ENCODE measurements at places on chromosomes 12 and 14.

DNA sequence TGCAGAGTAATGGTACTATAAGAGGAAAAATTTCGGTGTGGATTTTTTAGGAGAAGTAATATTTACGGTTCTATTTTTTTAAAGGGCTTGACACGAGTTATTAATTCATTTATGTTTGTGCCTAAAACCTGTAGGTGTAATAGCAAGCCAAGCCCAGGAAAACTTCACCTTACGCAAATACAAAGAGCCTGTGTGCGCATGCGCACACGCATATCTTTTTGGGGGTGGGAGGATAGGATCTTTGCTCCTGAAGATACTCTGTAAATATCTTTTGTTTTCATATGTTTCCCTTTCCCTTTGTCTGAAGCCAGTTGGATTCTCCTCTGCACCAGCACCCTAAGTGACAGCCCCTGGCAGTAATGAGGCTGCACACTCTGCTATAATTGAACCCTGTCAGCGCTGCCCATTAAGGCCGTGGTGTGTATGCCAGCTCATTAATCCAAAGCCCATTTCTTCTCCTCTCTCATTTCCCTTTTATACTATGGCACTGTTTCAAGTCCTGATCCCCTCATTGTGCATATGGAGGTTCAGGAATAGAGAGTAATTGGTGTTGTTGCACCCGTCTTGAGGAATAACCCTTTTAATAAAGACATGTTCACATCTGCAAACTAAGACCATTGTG, 327.2 kb upstream of the E2F7 start:
- no peaks in the 10 kb centered on the region for H3K4me1 ChIP-seq
- no peak overlapping the region for H3K27ac ChIP-seq
- H3K4me3 ChIP-seq: no peak overlapping the region
- no peaks in the 10 kb centered on the region for H3K36me3 ChIP-seq
- H3K27me3 ChIP-seq: no peaks in the 10 kb centered on the region
- DNase-seq: no peak

- H3K4me1 ChIP-seq: no peaks in the 10 kb centered on the region
- peaks cover 8% of the 10 kb centered on the region for H3K27me3 ChIP-seq
- no peak overlapping the region for H3K27ac ChIP-seq
- H3K4me3 ChIP-seq: no peak overlapping the region
- H3K36me3 ChIP-seq: no peaks in the 10 kb centered on the region
Observed at GRCh38 chr14:52244328-52244727, 23.2 kb upstream of the PTGDR start.

DNA sequence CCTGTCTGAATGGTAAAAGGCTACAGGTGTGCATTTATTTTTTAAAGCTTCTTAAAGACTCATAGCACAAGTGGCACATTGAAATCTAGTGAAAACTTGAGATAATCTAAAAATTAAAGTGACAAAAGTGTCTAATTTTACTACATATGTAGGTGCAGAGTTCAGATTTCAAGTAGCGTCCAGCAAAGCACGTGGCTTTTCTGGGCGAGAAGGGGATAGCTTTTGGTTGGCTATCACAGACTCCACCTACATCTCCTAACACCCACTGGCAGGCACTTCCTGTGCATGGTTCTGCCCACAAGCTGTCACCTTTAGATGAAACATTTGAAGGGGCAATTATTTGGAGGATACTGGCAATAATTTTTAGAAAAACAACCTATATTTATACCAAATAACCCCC, 1.9 kb upstream of the PITPNM2 start:
- peaks cover 33% of the 10 kb centered on the region for H3K4me1 ChIP-seq
- H3K27ac ChIP-seq: no peak overlapping the region
- H3K4me3 ChIP-seq: no peak overlapping the region
- peaks cover 13% of the 10 kb centered on the region for H3K36me3 ChIP-seq
- DNase-seq: no peak

GRCh38 chr14:93965946-93966474, 10.4 kb downstream of the ASB2 start:
- peaks cover 33% of the 10 kb centered on the region for H3K27me3 ChIP-seq
- no peak for DNase-seq
- no peak overlapping the region for H3K27ac ChIP-seq
- H3K36me3 ChIP-seq: no peaks in the 10 kb centered on the region
- H3K4me3 ChIP-seq: no peak overlapping the region

DNA sequence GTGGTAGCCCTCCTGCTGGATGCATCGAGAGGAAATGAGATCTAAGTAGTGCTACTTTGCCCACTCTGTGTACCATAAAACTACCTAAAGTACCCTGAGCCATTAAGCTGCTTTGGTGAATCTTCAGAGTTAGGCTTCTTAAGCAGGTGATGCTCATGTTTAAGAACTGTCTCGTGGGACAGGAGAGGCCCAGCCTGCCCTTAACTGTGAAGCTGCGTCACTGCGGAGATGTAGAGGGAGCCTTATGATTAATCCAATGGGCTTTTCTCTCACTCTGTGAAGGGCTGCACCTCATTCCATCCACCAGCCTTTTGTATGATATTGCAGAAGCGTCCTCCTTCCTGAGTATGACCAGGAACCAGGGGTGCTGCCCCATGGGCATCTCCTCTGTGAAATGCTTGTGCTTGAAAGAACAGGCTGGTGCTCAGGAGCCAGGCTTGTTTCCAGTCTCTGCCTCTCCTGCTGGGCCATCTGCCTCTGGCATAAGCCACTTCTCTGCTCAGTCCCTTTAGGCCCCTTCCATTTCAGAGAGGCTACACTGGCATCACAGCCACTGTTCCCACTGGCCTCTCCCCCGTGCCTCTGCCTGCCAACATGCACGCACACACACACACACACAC, 6.8 kb upstream of the CCDC177 start:
- peak overlapping the region; percentile 39 for H3K27ac ChIP-seq
- no peak overlapping the region for H3K4me3 ChIP-seq
- no peak for DNase-seq
- H3K4me1 ChIP-seq: peaks cover 17% of the 10 kb centered on the region
- H3K27me3 ChIP-seq: peaks cover 18% of the 10 kb centered on the region

GRCh38 chr12:110247340-110248095, 33.5 kb upstream of the ATP2A2 start:
- H3K27ac ChIP-seq: peak overlapping the region; percentile 48
- DNase-seq: no peak

Measured in nephron progenitor cell (in vitro differentiated cells).